Activated B cell treated with CpG ODN at 0.5 μM for 24 hours (primary cell): ENCODE measurements at places on chromosomes 12 and 14. TPM values are rescaled to one million over a fixed set of nuclear protein-coding genes. Genes with fewer than 3 reads are reported as not detected.

DNA sequence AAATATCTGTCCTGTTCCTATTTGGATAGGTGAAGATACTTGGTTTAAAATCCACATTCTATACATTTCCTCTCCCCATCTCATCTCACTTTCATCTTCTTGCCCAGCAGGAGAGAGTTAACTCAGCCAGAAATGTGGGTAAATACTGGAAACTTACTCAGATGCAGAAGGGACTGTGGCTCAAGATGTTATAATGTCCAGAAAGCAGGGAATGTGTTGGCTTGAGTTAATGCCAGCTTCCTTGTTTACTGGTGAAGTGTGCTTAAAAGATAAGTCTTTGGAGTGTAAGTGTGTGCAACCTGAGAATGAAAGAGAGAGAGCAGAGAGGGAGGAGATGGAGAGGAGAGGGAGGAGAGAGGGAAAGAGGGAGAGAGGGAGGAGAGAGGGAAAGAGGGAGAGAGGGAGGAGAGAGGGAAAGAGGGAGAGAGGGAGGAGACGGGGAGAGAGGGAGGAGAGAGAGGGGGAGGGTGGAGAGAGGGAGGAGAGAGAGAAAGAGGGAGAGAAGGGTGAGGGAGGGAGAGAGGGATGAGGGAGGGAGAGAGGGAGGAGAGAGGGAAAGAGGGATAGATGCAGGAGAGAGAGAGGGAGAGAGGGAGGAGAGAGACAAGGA lies 22.0 kb upstream of the SNRPF start:
- peaks cover 29% of the 10 kb centered on the region for H3K27me3 ChIP-seq
- no peak overlapping the region for H3K4me3 ChIP-seq
- peaks cover 2% of the 10 kb centered on the region for H3K4me1 ChIP-seq
- H3K27ac ChIP-seq, result no peak overlapping the region

DNA sequence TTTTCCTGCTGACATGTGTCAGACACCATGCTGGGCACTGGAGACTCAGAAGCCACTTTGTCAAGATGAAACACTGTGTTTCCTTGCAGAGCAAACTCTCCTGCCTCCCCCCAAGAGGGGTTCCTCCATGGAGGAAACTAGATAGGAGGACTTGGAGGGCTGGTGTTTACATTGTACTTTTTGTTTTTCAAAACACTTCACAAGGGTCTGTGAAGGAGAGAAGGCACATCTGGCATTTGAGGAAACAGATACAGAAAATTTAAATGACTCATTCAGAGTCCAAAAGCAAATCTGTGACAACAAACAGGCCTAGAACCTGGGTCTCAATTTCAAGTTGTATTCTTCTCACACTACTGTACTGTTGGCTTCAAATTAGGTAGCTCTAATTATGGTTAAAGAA lies 6.7 kb upstream of the CDKL1 start:
- peak overlapping the region; percentile 53 for H3K27ac ChIP-seq
- no peak for DNase-seq
- peaks cover 22% of the 10 kb centered on the region for H3K4me1 ChIP-seq
- H3K27me3 ChIP-seq, result no peaks in the 10 kb centered on the region
- no peaks in the 10 kb centered on the region for H3K36me3 ChIP-seq
- H3K4me3 ChIP-seq, result no peak overlapping the region

The CDK17 gene
- 52.1 and 57.3 TPM in 2 replicates for total RNA-seq

The FGF23 gene
- not detected in 2 replicates for total RNA-seq
